ENCODE measurements at places on chromosomes 1 and 21. TPM values are rescaled to one million over a fixed set of nuclear protein-coding genes. Genes with fewer than 3 reads are reported as not detected.

DNA sequence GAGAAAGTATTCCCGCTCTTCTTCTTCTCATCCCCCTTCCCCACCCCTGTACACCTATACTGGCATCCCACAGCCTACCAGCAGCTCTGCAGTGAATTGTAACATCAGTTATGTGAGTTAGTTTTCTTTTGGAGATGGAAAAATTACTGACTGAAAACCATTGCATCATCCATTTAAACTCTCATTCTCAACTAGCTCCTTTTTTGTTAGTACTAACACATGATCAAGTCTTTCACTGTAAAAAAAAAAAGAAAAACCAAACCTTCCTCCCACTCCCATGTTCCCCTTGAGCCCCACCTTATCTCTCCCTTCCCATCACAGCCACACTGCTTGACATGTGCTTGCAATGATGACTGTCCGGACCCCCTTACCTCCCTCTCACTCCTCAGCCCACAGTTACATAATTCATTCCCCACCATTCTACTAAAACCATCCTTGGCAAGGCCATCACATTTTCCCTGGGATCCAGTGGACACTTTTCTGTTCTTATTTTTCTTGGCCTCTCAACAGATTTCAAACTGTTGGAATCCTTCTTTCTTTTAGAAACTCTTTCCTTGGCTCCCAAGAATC, 23.2 kb upstream of the RAVER2 start:
- no peak overlapping the region for H3K4me3 ChIP-seq
- no peaks in the 10 kb centered on the region for H3K4me1 ChIP-seq
- no peaks in the 10 kb centered on the region for H3K36me3 ChIP-seq
- no peak overlapping the region for H3K27ac ChIP-seq
- peaks cover 20% of the 10 kb centered on the region for H3K27me3 ChIP-seq
- DNase-seq = no peak

DNA sequence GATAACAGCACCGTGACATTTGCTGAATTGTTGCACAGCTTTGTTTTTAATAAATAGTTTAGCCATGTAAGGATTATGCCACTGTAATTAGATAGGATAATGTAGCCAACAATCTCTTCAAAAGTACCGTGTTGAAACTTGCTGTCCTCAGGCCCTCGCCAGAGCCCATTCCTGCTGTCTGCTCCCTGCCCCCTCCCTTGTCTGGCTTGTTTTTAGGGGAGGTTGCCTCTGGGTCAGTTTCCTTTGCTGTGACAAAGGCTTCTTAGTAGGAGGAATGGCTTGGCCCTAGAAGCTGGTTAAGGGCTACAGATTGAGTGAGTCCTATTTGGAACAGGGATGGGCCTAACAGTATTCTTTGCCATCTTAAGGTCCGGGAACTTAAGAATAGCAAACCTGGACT, 107.9 kb downstream of the LMO4 start:
- no peak for DNase-seq
- no peaks in the 10 kb centered on the region for H3K27me3 ChIP-seq
- no peaks in the 10 kb centered on the region for H3K36me3 ChIP-seq
- H3K4me3 ChIP-seq = no peak overlapping the region
- no peaks in the 10 kb centered on the region for H3K4me1 ChIP-seq

DNA sequence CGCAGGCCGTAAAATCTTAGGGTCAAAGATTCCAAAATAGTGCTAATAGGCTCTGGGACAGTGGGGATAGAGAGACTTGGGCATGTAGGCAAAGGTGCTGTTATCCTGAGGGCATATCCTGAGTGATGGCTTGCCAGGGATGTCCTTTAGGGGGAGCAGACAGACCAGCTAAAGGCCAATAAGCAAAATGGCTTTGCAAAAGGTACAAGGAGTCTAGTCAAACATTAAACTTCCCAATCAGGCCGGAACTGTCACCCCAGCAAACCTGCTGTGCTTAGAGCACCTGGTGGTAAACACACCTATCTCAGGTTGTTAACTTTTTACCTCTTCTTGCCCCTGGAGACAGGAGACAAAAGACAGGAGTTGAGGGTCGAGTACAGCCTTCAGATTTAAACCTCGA, 49.1 kb downstream of the TRABD2B start:
- H3K36me3 ChIP-seq = no peaks in the 10 kb centered on the region
- H3K4me1 ChIP-seq = peaks cover 50% of the 10 kb centered on the region
- H3K27ac ChIP-seq = peak overlapping the region; percentile 51
- no peak for DNase-seq
- no peaks in the 10 kb centered on the region for H3K27me3 ChIP-seq

GRCh38 chr1:151680826-151681225, 35.8 kb downstream of the CELF3 start:
- H3K4me1 ChIP-seq = peaks cover 5% of the 10 kb centered on the region
- H3K36me3 ChIP-seq = peaks cover 6% of the 10 kb centered on the region
- DNase-seq = no peak
- no peaks in the 10 kb centered on the region for H3K27me3 ChIP-seq
- no peak overlapping the region for H3K4me3 ChIP-seq

DNA sequence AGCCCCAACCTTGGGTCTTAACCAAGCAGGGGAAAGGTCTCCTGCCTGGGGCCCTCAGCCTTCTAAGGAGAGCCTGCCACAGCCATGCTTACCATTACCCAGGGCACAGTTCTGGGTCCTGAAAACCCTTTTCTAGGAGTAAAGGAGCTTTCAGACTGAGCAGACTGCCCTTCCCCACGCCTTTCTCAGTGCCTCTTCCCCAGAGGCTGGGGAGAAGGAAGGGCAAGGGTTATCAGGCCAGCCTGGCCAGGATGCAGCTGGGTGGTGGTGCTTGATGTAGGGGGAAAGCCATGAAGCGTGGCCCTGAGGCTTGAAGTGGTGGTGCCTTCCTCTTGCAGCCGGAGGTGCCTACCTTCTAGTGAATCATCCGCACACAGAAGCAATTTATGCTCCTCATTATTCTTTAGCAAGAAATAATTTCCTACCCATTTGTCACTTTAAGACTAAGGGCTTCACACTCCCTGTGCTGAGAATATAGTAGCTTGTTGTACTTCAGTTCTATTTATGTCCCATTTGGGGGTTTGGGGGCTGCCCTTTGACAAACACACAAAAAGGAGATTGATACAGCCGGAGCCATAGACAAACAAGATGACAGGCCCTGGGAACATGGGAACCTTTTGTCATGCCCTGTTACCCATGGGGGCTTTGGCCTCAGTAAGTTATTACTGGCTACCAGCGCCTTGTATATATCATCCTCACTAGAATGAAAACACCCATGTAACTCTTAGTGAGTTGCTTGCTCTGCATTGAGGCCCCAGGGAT, 40.7 kb downstream of the MAN1C1 start:
- no peak overlapping the region for H3K4me3 ChIP-seq
- peaks cover 3% of the 10 kb centered on the region for H3K4me1 ChIP-seq
- H3K36me3 ChIP-seq = no peaks in the 10 kb centered on the region
- no peak overlapping the region for H3K27ac ChIP-seq
- peaks cover 5% of the 10 kb centered on the region for H3K27me3 ChIP-seq

DNA sequence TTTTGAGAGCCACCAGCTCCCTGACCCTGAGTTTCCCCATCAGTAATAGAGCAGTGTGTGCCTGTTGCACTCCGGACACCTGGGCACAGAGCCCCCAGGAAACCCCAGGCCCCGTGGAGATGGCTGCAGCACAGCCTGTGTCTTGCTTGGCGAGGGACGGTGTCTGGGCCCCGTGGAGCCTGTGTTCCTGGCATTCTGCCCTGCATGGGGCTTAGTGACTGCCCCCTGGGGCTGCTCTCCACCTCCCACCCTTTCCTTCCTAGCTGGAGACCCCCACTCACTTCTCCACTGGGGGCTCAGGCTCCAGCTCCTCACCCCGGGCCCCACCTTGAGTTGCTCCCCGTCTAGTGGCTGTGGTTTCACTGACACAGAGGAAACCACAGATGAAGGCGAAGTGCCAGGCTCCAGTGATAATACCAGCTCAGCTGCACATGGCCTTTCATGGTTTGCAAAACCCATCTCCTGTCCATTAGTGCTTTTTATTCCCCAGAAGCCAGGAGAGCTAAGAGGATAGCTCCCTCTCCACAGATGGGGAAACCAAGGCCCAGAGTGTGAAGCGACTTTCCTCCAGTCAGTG, 39.4 kb downstream of the DMRTB1 start:
- no peak for DNase-seq
- H3K36me3 ChIP-seq = no peaks in the 10 kb centered on the region
- peaks cover 8% of the 10 kb centered on the region for H3K27me3 ChIP-seq
- H3K27ac ChIP-seq = no peak overlapping the region
- no peaks in the 10 kb centered on the region for H3K4me1 ChIP-seq

DNA sequence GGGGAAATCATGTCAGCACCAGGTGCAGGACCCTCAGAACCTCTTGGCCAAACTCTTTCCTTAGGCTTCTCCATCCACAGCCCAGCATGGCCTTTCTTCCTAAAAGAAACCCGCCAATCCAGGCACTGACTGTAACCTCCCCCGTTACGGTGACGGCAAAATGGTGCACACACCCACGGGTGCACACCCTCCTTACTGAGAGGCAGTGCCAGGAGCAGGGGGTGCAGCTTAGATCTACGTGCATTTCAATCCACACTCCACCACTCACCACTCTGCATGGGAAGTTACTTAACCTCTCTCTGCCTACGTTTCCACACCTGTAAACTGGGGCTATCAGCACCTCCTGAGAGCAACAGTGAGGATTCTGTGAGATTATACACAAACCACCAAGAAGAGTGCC, 31.0 kb downstream of the SUSD4 start:
- DNase-seq = no peak
- no peaks in the 10 kb centered on the region for H3K4me1 ChIP-seq
- no peak overlapping the region for H3K4me3 ChIP-seq
- H3K36me3 ChIP-seq = no peaks in the 10 kb centered on the region
- H3K27ac ChIP-seq = no peak overlapping the region
- peaks cover 34% of the 10 kb centered on the region for H3K27me3 ChIP-seq

- H3K4me3 ChIP-seq = no peak overlapping the region
- H3K27me3 ChIP-seq = peaks cover 23% of the 10 kb centered on the region
- no peak overlapping the region for H3K27ac ChIP-seq
- H3K4me1 ChIP-seq = peaks cover 2% of the 10 kb centered on the region
- no peaks in the 10 kb centered on the region for H3K36me3 ChIP-seq
- DNase-seq = no peak
Measured at GRCh38 chr1:212596798-212597197, 11.8 kb upstream of the ATF3 start.

The OR2L5 gene
- not detected for total RNA-seq

The CLCA1 gene
- total RNA-seq = not detected

GRCh38 chr1:205263580-205264190, 35.9 kb downstream of the TMCC2 start:
- H3K36me3 ChIP-seq = no peaks in the 10 kb centered on the region
- no peak overlapping the region for H3K27ac ChIP-seq
- H3K4me3 ChIP-seq = no peak overlapping the region
- DNase-seq = no peak
- no peaks in the 10 kb centered on the region for H3K4me1 ChIP-seq
- no peaks in the 10 kb centered on the region for H3K27me3 ChIP-seq

DNA sequence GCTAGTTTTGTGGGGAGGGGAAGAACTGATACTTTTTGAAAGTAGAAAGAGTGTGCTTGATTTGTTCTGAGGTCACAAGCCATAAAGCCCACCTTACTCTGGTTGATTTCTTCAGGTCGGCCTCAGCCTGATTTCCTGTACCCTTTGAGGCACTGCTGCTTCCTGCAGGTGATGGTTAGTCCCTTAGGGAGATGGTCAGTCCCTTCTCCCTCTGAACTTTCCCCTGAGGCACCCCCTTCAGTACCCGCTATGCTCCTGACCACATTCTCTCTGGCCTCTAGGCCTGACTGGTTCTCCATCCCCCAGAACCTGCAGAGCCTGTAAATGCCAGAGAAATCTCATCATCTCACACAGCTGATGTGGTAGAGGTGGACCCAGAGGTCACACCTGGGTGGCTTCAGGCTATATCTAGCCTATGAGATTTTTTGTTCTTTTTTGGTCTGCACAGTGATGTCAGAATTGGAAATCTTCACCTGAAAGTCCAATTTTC, 15.0 kb upstream of the ID3 start:
- H3K27me3 ChIP-seq = no peaks in the 10 kb centered on the region
- no peak overlapping the region for H3K4me3 ChIP-seq
- H3K27ac ChIP-seq = no peak overlapping the region
- peaks cover 35% of the 10 kb centered on the region for H3K4me1 ChIP-seq

DNA sequence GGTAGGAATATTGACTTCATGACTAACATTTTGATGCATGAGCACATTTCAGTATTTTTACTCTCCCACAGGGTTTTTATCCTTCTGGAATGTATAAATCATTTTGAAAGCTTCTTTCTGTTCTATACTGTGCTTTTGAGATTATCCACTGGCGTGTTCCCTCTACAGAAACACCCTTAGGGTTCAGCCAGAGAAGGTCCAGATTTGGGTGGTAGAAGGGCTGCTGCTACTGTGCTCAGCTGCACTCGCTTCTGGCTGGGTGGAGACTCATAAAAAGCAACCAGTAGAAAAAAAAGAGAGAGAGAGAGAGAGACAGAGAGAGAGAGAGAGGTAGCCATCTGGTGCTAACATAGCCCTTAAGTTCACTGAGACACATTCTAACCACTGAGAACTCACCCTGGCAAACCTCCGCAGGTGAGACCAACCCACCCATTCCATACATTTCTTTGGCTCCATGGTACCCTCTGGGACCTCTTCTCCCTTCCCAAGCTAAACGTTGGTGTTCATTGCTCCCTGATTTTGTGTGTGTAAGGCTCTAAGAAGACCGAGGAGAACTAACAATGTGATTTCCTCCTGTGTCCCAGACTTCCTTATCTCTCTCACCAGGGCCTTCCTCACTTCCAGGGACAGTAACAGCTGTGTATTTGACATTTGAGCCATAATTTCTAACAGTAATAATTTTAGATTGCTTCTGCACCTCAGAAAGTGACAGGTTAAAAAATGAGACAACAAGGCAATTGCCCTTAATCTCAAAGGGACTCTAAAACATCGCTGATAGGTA, 7.2 kb downstream of the APCS start:
- no peak for DNase-seq
- no peak overlapping the region for H3K27ac ChIP-seq
- H3K36me3 ChIP-seq = no peaks in the 10 kb centered on the region
- H3K4me1 ChIP-seq = no peaks in the 10 kb centered on the region
- H3K4me3 ChIP-seq = no peak overlapping the region

The LCE1C gene
- not detected for total RNA-seq

- H3K4me3 ChIP-seq = no peak overlapping the region
- no peaks in the 10 kb centered on the region for H3K36me3 ChIP-seq
- H3K27ac ChIP-seq = no peak overlapping the region
- H3K27me3 ChIP-seq = peaks cover 20% of the 10 kb centered on the region
Measured at GRCh38 chr1:54809496-54810074, 8.5 kb upstream of the TTC22 start.

- H3K27me3 ChIP-seq = peaks cover 3% of the 10 kb centered on the region
- no peak for DNase-seq
- no peak overlapping the region for H3K27ac ChIP-seq
- H3K36me3 ChIP-seq = no peaks in the 10 kb centered on the region
Measured at GRCh38 chr1:87269921-87270320, 58.8 kb upstream of the LMO4 start.

- no peaks in the 10 kb centered on the region for H3K27me3 ChIP-seq
- H3K4me3 ChIP-seq = no peak overlapping the region
- no peak overlapping the region for H3K27ac ChIP-seq
- no peaks in the 10 kb centered on the region for H3K36me3 ChIP-seq
- no peak for DNase-seq
Measured at GRCh38 chr1:64421377-64421776, 48.6 kb upstream of the CACHD1 start.

All from progenitor cell of endocrine pancreas (in vitro differentiated cells).